ENCODE measurements at places on chromosomes 11 and 22. TPM values are rescaled to one million over a fixed set of nuclear protein-coding genes. Genes with fewer than 3 reads are reported as not detected.

Gene MMP1
- not detected for total RNA-seq

Gene SEPTIN3
- total RNA-seq, result under 0.01 TPM

Gene UCP3
- total RNA-seq, result 2.4 TPM

Gene SULT4A1
- total RNA-seq, result under 0.01 TPM

Gene VSIG2
- total RNA-seq, result 0.27 TPM

Gene ACAD8
- total RNA-seq, result 19.4 TPM

Gene ADAMTS8
- not detected for total RNA-seq

Gene IL17RA
- total RNA-seq, result 8.1 TPM

Gene MOV10L1
- total RNA-seq, result 0.27 TPM

Gene HBE1
- under 0.01 TPM for total RNA-seq

Gene OR51E2
- total RNA-seq, result under 0.01 TPM

Gene MRPL11
- 24.8 TPM for total RNA-seq

Gene OTOG
- not detected for total RNA-seq

Gene GLB1L3
- total RNA-seq, result under 0.01 TPM

Gene ZBTB16
- 91.6 TPM for total RNA-seq

Gene SCGB1D2
- not detected for total RNA-seq

Measured in hematopoietic multipotent progenitor cell (in vitro differentiated cells).